Myocyte (in vitro differentiated cells): ENCODE measurements at places on chromosomes 5 and 9.

DNA sequence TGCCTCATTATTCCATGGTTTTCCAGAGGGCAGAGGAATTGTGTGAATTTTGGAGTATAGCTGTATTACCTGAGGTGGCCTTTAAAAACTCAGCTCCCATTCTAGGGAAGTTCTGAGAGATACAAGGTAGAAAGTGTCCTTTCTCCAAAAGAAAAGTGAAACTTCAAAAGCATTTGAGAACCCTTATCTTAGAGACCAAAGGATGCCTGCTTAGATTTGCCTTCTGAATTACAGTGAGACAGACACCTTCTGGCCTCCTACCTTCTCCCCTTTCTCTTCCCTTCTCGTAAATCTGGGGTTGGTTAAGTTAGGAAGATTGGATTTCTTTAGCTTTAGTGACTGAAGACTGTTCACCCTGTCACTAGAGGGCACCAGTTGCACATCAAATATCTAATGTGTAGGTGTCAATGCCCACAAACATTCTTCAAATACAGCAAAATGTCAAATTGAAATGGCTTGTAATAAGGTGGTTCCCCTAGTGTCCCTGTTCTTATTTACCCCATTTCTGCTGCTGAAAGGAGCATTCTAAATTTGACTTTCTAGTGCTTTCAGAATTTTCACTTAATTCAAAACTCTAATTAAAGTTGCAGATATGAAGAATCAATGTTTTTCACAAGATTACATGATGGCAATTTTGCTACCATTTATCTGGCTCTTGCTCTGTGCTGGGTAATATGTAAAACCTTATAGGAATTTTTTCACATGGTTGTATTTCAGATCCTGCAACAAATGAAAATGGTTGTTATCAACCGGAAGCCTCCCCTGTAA is 46.7 kb downstream of the PRRC1 start:
- peak; percentile 65 for DNase-seq

DNA sequence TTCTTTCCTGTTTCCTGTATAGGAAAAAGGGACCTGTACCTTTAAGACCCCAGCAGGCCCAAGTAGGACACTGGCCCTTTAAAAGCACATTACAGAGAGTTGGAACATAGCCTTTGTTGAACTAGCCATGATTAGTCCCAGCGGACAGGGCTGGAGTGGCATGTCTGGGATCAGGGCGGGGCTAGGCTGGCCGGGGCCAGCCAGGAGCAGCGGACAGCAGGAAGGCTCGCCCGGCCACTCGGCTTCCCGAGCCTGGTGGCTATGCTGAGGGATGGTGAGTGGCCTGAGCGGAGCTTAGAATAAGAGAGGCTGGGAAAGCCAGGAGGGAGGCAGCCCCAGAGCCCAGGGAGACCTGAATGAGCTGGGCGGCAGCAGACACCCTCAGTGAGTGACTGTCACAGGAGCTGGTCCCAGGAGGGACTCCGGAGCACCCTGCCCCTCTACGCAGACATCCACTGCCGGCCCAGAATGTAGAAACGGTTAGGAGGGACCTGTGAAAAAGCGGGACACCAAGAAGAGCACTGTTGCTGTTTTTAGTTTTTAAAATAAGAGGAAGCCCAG is 92.1 kb downstream of the DAB2IP start:
- DNase-seq, result peak; percentile 93

- no peak for DNase-seq
Observed at GRCh38 chr9:84971571-84971970, 302.0 kb downstream of the NTRK2 start.

DNA sequence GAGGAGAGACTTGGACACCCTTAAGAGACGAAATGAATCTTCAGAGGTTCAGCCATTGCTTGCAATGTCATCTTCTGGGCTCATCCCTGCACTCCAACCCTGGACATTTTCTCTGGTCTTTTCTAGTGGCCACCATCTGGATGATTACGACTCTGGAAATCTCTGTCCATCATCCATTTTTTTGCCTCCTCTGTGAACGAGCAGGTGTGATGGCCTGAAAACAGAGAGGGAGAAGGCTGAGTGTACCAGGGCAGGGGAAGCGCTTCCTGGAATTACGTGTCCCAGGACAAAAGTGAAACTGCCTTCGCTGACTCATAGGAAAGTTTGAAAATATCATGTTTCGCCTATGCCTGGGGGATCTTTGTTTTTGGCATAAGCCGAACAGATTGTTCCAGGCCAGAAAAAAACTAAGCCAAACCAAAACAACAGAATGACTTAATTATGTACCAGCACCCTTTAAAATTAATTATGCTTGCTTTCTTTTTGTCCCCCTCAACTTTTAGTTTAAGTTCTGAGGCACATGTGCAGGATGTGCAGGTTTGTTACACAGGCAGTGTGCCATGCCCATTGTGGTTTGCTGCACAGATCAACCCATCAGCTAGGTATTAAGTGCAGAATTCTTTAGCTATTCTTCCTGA is 31.9 kb downstream of the ANKRD33B start:
- peak; percentile 84 for DNase-seq

DNA sequence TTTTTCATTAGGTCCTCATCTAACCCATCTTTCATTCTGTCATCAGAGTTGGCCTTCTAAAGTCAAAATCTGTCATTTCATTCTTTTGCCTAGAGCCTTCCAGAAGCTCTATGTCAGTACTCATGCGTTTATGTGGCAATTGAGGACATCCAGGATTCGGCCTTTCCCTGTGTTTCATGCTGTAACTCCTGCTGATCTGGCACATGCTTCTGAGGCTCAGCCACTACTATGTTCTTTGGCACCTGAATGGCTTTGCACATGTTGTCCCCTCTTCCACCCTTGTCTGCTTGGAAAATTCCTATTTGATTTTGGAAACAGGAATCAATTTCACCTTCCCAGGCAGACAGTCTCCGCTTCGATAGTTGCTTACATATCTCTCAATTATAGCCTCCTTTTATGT is 84.9 kb downstream of the GDNF start:
- DNase-seq, result no peak

- DNase-seq, result no peak
Observed at GRCh38 chr9:7129391-7129790, 371.6 kb downstream of the KDM4C start.
